ENCODE measurements at places on chromosomes 11 and 22. TPM values are rescaled to one million over a fixed set of nuclear protein-coding genes. Genes with fewer than 3 reads are reported as not detected.

GRCh38 chr11:102154806-102155205, 44.6 kb downstream of the YAP1 start:
- no peak overlapping the region for H3K4me3 ChIP-seq
- no peak for DNase-seq
- H3K27ac ChIP-seq = no peak overlapping the region
- no peaks in the 10 kb centered on the region for H3K27me3 ChIP-seq
- H3K4me1 ChIP-seq = peaks cover 3% of the 10 kb centered on the region

The TSPAN18 gene
- 33.0 TPM for total RNA-seq

The OR4A16 gene
- total RNA-seq = not detected

DNA sequence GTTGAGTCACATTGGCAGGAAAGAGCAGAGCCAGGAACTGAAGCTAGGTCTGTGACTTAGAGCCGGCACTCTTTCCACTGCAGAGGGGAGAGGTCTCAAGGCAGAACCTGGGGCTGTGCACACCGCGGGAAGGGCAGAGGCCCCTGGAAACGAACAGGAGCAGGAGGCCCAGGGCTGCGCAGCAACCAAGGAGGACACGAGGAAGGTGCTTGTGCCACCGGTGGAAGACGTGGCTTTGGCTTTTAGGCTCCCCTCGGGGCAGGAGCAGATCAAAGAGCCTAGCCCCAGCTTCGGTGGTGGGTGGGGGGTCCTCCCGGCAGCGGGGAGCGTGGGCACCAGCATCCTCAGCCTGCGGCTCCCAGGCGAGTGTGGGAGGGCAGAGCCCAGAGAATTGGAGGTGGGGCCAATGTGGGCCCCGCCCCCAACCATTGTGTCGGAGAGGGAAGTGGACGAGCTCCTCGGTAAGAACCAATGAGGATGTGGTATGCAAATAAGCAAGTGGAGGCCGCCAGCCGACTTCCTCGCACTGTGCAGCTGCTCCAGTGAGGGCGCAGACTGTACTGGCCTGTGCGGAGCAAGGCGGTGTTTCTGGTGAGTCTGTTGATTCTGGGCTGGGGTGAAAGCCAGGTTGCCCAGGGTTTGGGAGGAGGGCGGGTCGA, at the start of gene CCDC116:
TSS of gene CCDC116 (plus strand) at position 524 of the 659 bp plus-strand sequence. CDS start 422 bp downstream, outside the sequence.
- peak; percentile 48 for DNase-seq

The CABP7 gene
- total RNA-seq = 0.09 TPM

The CDHR5 gene
- not detected for total RNA-seq

DNA sequence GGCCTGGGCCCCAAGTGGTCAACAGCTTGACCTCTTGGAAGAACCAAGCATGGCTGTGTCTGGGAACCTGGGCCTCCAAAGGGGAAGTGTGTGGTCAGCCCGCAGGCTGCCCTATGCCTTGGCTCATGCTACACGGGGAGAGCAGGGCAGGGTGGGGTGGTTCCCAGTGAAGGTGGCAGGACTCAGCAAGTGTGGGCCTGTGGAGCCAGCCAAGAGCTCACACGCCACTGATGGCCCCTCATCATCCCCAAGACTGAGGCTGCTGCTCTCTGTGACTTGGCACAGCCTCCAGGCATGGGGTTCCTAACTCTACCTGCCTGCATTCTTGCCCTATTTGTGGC, 15.9 kb upstream of the DGCR8 start:
- no peak for DNase-seq
- H3K27ac ChIP-seq = no peak overlapping the region

The SOX6 gene
- total RNA-seq = 8.3 TPM

- no peak overlapping the region for H3K27ac ChIP-seq
- no peak overlapping the region for H3K4me3 ChIP-seq
Observed at GRCh38 chr11:112440518-112440917, 179.9 kb upstream of the PLET1 start.

- peaks cover 12% of the 10 kb centered on the region for H3K4me1 ChIP-seq
- no peak overlapping the region for H3K4me3 ChIP-seq
- H3K27ac ChIP-seq = no peak overlapping the region
- no peaks in the 10 kb centered on the region for H3K36me3 ChIP-seq
- DNase-seq = no peak
Observed at GRCh38 chr11:17793642-17794170, 59.1 kb downstream of the KCNC1 start.

The MMP1 gene
- total RNA-seq = not detected

The DNAJB13 gene
- total RNA-seq = not detected

GRCh38 chr22:43305806-43306205, 37.4 kb downstream of the SCUBE1 start:
- no peak for DNase-seq
- no peak overlapping the region for H3K4me3 ChIP-seq
- peaks cover 34% of the 10 kb centered on the region for H3K4me1 ChIP-seq
- no peaks in the 10 kb centered on the region for H3K36me3 ChIP-seq

- no peak overlapping the region for H3K27ac ChIP-seq
- no peak overlapping the region for H3K4me3 ChIP-seq
- no peaks in the 10 kb centered on the region for H3K27me3 ChIP-seq
Observed at GRCh38 chr11:90349731-90350130, 126.9 kb upstream of the CHORDC1 start.

The EHF gene
- 0.12 TPM for total RNA-seq

The RAG1 gene
- total RNA-seq = 0.84 TPM
